ENCODE measurements at places on chromosomes 5 and 9.

DNA sequence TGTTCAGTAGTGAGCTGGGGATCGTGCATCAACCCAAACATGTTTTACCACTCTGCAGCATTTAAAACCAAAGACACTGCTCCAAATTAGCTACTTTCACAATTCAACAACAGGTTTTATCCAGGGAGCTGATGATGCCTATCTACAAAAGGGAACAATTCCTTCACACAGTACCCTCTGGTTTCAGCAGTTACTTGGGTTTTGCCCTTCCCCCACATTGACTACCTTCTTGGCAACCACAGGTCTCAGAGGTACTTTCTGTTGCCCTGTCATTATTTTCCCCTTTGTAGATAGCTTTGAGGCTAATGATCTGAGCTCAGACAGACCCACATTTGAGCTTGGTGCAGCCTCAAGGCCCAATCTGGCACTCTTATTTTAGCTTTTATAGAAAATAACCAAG, 96.1 kb downstream of the WDR41 start:
- peak; percentile 52 for ATAC-seq

- ATAC-seq, result no peak
These were observed 562.2 kb upstream of the MEF2C start for GRCh38 chr5:89445106-89445745.

- ATAC-seq, result no peak
These were observed 143.0 kb downstream of the ADAMTS6 start for GRCh38 chr5:65338606-65339151.

- ATAC-seq, result no peak
These were observed 38.2 kb downstream of the MED10 start for GRCh38 chr5:6340100-6340499.

All from stimulated activated memory B cell treated with anti-CD40 and anti-IgM and Interleukin-4, amounts not matched to agents 10 μg/mL and 1 μg/mL and 100 μg/mL, for 72 hours (primary cell).